ENCODE measurements at places on chromosomes 5 and 9.

DNA sequence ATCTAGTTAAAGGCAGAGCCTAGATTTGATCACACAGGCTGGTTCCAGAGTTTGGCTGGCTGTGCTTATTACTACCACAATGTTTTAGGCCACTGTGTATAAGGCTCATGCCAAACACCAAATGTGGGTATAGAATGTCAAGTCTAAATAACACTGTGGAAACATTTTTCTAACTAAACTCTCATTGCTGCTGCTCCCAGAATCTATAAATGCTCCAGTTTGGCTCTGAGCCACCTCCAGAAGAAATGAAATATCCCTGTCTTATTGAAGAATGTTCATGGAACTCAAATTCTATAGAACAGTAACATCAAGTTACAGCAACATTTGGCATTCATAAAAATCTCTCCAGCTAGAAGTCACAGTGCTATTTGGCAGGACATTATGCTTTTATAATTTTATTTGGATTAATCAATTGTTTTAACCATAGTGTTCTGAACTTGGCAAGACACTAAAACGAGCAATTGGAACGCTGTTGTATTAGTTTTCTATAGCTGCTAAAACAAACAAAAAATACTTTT lies 178.1 kb upstream of the COX7C start:
- DNase-seq: no peak

DNA sequence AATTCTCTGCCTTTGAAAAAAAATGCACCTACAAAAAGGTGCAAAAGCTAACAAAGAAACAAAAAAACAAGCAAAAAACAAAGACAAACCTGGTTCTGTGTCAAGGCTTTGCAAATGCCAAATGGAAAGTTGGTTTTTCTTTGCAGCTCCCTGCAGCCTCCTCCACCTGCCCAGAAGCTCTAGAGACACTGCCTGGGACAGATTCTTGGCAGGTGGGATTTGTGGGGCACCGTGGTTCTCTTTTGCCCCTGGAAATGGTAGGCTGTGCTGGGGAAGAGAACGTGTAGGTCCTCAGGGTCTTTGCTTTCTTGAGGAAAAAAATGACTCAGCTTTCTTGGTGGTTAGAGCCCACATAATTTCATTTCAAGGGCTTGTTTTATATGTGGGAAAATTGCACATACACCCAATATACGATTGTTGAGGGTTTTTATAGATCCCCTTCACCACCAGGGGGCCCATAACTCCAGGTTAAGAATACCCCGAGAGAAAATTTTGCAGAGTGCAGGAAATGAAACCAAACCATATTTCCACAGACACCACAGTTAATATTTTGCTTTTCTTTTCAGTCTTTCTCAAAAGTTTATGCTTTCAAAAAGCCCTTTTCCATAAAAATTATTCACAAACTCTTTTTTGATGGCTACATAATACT lies 58.7 kb downstream of the NXNL2 start:
- peak; percentile 30 for DNase-seq

GRCh38 chr5:6506611-6507010 lies 58.0 kb downstream of the UBE2QL1 start:
- DNase-seq: no peak

DNA sequence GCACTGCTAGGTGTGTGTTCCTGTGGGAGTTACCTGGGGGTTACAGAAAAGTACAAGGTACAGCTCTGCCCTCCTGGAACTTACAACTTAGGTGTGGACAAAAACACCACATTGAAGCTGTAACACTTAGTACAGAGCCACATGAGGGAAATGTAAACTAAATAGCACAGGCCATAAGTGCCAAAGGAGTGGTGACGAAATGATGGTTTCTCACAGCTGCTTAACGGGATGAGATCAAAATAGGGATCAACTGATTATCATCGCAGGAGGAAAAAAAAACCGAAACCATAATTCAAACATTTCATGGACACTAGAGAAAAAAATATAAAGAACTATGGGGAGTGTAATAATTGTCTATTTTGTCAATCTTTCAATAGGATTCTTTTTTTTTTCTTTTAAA lies 5.9 kb downstream of the LIX1 start:
- DNase-seq: no peak

DNA sequence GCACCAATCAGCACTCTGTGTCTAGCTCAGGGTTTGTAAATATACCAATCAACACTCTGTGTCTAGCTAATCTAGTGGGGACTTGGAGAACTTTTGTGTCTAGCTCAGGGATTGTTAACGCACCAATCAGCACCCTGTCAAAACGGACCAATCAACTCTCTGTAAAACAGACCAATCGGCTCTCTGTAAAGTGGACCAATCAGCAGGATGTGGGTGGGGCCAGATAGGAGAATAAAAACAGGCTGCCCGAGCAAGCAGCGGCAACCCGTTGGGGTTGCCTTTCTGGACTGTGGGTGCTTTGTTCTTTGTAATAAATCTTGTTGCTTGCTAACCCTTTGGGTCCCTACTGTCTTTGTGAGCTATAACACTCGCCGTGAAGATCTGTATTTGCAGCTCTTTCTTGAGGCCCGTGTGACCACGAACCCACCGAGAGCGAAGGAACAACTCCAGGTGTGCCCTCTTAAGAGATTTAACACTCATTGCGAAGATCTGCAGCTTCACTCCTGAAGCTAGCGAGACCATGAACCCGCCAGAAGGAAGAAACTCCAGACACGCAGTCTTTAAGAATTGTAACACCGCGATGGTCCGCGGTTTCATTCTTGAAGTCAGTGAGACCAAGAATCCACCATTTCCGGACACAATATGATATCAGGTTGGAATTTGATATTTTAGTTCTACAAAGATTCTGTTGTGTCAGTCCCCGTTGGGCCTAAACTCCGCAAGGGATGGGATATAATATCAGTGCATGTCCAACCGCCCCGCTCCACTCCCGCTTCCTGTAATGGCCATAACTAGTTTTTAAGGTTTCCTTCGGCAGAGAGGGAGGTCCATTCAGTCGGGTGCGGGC lies 740 bp upstream of the TRMT10B start:
- no peak for DNase-seq

DNA sequence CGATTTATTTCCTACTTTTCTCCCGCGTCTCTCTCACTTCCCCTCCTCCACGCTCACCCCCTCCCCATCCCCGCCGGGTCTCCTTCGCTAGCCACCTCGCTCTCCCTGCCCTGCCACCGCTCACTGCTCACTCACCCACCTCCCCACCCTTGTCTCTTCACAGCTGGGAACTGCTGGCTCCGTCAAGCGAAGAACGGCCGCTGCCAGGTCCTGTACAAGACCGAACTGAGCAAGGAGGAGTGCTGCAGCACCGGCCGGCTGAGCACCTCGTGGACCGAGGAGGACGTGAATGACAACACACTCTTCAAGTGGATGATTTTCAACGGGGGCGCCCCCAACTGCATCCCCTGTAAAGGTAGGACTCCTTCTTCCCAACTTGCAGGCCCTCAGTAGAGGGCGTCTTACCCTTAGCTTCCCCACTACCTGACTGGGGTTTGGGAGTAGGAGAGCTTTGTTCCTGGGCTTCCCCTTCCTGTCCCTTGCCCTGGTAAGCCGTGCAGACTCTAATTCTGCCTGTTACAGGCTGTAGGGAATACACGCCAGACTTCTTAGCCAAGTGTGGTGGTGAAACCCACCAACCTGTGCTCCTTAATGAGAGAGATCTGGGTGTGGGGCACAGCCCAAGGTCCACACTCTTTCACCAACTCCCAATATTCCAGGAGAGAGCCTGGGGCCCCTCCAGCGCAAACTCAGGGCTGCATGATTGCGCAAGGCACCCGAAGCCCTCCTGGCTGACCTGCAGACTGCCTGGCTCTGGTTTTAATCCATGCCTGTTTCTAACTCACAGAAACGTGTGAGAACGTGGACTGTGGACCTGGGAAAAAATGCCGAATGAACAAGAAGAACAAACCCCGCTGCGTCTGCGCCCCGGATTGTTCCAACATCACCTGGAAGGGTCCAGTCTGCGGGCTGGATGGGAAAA lies 2.5 kb downstream of the FST start:
- no peak for DNase-seq

DNA sequence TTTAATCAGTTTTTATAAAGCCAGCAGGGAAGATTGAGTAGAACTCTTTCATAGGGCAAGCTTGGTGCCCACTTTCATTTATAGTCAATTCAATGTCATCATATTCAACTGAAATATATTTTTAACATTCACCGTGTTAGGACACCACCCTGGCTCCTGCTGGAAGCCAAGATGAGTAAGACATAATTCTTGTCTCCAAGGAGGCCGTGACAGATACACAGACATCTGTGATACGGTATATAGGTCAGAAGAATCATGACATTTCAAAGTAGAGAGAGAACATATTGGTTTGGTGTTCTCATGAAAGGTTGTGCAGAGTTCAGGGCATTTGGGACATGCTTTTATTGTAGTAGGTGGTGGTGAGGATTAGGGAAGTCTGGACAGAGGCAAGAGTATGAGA lies 120.1 kb downstream of the CMYA5 start:
- no peak for DNase-seq

DNA sequence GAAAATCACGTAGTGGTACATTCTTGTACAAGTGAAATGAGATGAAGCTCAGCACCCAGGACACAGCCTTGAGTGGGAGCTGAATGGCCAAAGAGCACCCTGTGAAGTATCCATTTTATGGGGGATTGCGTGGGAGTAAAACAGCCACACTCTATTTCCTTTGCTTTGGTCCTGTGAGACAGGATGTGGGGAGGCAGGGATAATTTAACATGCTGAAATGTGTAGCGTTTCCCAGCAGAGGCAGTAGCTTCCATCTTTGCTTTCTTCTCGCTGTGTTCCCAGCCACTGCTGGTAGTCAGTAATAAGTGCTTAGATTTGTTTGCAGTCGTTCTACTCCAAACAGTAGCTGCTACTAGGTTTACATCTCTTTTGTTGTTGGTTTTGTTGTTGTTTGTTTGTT lies 4.4 kb downstream of the IL31RA start:
- no peak for DNase-seq

- DNase-seq: no peak
Observed at GRCh38 chr9:1007312-1007711, 30.9 kb downstream of the DMRT3 start.

- DNase-seq: no peak
Observed at GRCh38 chr5:95283761-95284571, 928 bp downstream of the MCTP1 start.

- no peak for DNase-seq
Observed at GRCh38 chr5:158937381-158937952, 162.2 kb downstream of the EBF1 start.

DNA sequence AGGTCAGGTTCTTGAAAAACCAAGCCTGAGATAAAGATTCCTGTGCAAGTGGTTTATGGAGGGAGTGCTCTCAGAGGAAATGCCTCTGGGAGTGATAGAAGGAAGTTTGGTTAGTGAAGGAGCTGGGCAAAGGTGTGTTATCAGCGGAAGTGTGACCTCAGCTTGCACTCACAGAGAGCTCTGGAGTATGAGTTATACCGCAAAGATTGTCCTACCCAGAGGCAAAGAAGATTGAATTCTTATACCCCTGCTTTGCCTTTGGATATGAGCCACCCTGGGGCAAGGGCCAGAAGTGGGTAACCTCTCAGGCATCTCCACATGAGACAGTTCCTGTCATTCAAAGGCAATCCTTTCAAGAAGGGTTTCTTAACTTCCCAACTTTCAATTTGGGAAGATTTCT lies 145.6 kb downstream of the MUSK start:
- peak; percentile 78 for DNase-seq

- no peak for DNase-seq
Observed at GRCh38 chr9:17807613-17808282, 228.9 kb downstream of the SH3GL2 start.

GRCh38 chr9:94875300-94876020 lies 149.0 kb downstream of the AOPEP start:
- no peak for DNase-seq

DNA sequence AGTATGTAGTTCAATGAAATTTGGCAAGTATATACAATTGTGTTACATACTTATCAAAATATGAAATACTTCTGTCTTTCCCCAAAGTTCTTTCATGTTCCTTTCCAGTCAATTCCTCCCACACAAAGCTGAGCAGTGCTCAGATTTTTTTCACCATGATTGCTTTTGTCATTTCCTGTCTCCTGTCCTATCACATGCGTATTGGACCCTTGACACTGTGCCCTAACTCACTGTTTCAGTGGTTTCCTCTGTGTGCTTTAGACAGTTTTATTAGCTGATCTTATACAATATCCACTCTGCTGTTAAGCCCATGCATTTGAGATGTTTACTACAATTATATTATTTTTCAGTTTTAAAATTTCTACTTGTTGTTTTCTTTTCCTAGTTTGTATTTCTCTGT lies 463.6 kb upstream of the MEF2C start:
- no peak for DNase-seq

- peak; percentile 46 for DNase-seq
Observed at GRCh38 chr5:17132444-17133083, 84.9 kb upstream of the BASP1 start.

DNA sequence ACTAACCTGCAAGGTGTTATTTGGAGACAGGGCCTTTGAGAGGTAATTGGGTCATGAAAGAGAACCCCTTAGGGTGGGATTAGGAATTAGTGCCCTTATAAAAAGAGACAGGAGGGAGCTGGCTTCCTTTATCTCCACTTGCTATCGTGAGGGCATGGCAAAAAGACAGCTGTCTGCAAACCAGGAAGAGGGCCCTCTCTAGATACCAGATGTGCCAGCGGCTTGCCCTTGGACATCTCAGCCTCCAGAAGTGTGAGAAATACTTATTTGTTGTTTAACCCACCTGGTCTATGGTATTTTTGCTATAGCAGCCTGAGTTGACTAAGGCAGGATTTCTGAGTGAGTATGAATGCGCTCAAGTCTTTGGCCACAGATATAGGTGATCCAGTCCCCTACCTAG lies 978 bp upstream of the RGS14 start:
- no peak for DNase-seq

GRCh38 chr5:6631441-6631840 lies 1.4 kb downstream of the NSUN2 start:
- no peak for DNase-seq

GRCh38 chr5:6222899-6223298 lies 155.4 kb downstream of the MED10 start:
- DNase-seq: no peak

DNA sequence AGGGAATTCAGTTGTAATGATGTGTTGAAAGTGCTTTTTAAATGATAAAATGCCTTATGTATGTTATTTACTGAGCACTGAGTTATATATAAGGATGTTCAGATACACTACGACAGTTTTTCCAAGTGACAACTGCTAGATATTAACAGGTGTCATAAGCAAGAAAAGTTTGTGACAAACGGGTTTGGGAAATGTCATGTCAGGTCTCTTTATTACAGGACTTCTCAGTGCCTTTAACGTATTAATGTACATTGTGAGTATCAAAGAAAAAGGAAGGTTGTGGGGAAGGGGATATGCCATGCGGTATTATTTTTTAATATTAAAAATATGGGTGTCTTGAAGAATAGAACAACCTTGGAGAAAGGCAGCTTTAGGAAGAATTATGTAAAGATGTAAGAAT lies 56.4 kb downstream of the RAI14 start:
- no peak for DNase-seq

DNA sequence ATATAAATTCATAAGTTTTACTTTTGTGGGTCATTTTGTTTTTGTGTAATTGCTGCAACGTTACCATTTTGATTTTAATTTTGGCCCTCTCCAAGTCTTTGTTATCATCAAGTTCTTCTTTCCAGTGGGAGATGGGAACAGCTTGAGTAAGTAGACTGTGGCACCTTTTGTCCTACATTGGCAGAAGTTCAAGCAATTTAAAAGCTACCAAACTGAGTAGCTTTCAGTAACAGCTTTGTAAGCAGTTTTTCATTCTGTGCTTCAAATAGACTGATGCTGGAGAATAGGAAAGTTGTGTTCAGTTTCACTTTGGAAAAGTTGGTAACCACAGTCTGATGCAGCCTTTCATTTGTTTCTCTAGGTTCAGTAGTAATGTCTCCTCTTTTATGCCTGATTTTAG lies 47.8 kb upstream of the TMED7 start:
- DNase-seq: no peak

- DNase-seq: no peak
Observed at GRCh38 chr9:96342571-96343245, 40.7 kb upstream of the HSD17B3 start.

All from bronchial epithelial cell (primary cell).